ENCODE measurements at places on chromosomes 6 and 20. TPM values are rescaled to one million over a fixed set of nuclear protein-coding genes. Genes with fewer than 3 reads are reported as not detected.
A peak's percentile ranks its signal among the peaks of the same experiment; 100 is the strongest.

The LINC00237 gene
- total RNA-seq, result not detected

The CGAS gene
- 4.6 TPM for total RNA-seq

The SMLR1 gene
- total RNA-seq, result not detected

The IL17A gene
- not detected for total RNA-seq

The C6orf62 gene
- 114 TPM for total RNA-seq

The DEF6 gene
- 3.2 TPM for total RNA-seq

- DNase-seq, result no peak
These were observed 70.6 kb downstream of the HDDC2 start for GRCh38 chr6:125231133-125231532.

DNA sequence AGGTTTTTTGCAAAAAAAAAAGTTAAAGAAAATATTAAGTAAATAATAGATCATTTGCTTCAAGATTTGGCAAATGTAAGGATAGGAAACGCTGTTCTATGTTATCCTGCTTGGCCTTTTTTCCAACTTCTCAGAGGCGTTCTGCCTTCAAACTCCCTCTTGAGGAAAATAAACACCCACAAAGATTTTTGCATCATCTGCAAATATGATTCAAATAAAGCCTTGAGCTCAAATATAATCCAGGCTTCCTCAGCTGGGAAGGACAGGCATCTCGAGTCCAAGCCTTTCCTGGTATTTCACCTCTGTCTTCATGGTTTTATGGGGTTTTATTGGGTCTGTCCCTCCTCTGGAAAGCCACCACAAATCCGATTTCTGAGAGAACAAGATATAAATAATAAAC is 67.7 kb upstream of the PTPN1 start:
- DNase-seq, result no peak

DNA sequence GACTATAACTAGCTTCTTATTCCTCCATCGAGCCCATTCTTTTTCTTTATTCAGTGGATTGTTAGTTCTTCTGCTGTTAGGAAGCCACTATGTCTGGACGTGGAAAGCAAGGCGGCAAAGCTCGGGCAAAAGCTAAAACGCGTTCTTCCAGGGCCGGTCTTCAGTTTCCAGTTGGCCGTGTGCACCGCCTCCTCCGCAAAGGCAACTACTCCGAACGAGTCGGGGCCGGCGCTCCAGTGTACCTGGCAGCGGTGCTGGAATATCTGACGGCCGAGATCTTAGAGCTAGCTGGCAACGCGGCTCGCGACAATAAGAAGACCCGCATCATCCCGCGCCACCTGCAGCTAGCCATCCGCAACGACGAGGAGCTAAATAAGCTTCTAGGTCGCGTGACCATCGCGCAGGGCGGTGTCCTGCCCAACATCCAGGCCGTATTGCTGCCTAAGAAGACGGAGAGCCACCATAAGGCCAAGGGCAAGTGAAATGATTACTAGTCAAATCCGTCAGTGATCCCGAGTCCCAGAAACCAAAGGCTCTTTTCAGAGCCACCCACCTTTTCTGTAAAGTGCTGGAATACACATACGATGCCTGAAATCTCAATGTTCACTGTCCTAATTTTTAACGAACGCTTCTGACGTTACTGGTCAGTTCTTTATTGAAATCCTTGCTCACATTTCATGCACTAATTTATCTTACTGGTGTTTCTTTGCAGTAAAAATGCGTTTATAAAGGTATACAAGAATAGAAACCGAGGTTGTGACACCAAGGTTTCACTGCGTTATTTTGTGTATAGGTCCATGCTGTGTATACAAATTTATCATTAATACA is 129.9 kb downstream of the HFE start:
- peak; percentile 92 for DNase-seq

GRCh38 chr6:126145351-126145750 is 159.0 kb downstream of the TRMT11 start:
- no peak for DNase-seq

- DNase-seq, result no peak
These were observed 125.8 kb downstream of the MRPL14 start for GRCh38 chr6:44001318-44002066.

DNA sequence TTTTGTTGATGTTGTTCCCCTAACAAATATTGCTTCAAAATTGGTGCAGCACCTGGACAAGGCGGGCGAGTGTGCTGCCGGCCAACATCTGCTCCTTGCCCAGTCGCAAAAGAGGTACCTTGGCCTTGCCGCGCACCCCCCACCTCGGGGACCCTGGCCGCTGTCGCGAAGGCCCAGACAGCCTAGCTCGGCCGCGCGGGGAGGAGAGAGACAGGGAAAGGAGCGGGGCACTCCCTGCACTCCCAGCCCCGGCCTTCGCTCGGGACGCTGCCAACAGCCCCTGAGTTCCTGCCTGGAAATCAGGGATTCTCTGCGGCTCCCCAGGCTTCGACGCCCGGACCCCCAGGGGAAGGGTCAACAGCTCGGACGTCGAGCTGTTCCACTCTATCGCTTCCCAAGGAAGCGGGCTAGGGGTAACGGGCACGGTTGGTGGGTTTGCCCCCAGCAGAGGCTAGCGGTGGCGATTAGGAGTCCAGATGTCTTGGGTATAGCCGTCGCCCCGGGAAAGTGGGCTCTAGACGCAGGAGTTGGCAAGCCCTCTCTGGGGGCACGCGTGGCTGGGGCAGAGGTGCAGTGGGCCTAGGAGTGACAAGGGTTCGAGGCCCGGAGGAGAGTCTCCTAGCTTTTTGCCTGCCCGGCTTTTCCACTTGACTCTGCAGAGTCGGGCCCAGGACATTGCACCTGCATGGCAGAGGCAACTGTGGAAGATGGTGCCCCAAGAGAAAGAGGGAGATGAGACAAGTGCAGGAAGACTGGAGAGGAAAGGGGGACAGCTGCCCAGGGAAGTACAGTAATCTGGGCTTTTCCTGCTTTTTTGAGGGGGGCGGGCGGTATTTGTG is 8.2 kb downstream of the POU3F2 start:
- no peak for DNase-seq

GRCh38 chr6:30508890-30509736 is 19.8 kb downstream of the HLA-E start:
- peak; percentile 36 for DNase-seq

- no peak for DNase-seq
These were observed 65.2 kb upstream of the CCN2 start for GRCh38 chr6:132016396-132016795.

DNA sequence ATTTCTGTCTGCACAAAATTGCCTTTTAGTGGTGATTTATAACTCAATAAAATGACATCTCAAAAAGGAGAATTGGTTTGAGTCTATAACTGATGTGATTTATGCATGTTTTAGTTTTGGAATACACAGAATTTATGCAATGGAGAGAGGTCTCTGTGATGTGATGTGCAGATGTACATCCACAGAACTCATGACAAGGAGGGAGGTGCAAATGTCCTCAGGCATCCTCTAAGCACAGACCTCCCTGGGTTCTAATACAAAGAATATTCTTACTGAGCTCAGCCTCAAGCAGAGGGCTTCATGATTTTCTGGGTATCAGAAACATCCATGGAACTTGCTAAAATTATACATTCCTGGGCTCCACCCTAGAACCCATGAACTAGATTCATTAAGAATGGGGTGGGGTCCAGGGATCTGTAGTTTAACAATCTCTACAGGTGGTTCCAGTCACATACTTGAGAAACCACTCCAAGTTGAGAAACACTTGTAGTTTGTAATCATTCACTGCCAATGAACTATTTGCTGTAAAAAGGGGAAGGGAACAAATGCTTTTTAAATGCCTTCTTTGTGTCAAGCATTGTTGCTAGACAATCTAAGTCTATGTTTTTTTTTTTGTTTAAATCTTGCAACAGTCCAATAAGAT is 60.2 kb upstream of the NEDD9 start:
- no peak for DNase-seq

GRCh38 chr6:21457647-21458046 is 135.9 kb upstream of the SOX4 start:
- DNase-seq, result no peak

DNA sequence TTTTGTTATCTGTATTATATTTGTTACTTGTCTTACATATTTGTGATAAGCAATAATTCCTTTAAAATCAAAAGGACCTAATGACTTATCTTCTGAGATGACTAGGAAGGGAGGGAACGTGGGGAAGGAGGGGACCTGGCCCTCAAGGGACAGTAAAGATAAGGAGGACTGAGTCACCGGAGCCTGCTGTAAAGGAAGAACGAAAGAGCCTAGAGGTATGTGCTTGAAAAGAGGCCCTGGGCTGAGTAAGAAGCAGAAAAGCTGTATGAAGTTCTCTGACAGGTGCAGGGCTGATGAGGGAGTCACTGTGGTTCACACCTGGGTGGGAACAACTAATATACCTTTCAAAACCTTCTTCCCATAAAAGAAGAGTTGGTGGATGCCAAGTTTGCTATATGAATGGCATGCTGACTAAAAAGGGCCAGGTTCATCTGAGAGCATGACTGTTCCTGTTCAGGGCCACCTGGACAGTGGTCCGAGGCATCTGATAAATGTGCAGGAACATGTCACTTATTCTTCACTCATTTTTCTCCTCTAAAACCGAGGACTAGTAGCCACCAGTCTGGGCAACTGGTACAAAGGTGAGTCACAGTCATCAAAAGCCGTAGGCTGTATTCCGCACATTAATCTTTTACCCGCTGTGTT is 111.3 kb downstream of the TNFAIP3 start:
- DNase-seq, result no peak

DNA sequence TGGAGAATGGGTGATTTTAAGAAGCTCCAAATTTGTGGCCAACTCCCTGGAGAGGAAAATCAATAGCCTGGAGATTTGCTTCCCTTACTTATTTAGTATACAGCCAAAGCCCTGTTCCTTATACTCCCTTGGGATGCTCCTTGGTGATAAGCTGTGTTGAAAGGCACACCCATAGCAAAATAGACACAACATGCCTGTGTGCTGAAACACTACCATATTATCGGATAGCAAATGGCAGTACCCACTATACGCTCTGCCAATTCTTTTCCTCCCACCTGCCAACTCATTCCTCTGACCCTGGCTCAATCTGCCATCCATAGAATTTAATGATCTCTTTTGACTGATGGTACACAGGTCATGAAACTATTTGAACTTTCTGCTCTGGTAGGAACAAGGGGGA is 98.2 kb downstream of the CLIC5 start:
- DNase-seq, result no peak

GRCh38 chr6:139693735-139694134 is 319.3 kb upstream of the CITED2 start:
- DNase-seq, result no peak

DNA sequence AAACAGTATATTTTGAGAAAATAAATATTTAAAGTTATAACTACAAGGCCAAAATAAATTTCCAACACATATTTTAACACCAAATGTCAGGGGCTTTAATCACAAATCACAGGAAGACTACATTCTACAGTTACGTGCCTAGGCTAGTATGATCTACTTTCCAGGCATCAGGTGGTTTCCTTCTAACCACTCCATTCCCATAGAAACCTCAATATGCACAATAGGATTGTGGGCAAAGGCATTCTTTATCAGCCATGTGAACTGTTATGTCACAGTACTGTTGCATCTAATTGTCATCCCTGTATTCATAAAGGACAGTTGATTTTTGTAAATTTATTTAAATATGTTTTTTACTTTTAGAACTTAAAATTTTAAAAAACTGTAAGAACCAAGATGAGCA is 32.4 kb downstream of the ATG5 start:
- DNase-seq, result no peak

- DNase-seq, result no peak
These were observed 221.2 kb downstream of the FNDC1 start for GRCh38 chr6:159390381-159390780.

DNA sequence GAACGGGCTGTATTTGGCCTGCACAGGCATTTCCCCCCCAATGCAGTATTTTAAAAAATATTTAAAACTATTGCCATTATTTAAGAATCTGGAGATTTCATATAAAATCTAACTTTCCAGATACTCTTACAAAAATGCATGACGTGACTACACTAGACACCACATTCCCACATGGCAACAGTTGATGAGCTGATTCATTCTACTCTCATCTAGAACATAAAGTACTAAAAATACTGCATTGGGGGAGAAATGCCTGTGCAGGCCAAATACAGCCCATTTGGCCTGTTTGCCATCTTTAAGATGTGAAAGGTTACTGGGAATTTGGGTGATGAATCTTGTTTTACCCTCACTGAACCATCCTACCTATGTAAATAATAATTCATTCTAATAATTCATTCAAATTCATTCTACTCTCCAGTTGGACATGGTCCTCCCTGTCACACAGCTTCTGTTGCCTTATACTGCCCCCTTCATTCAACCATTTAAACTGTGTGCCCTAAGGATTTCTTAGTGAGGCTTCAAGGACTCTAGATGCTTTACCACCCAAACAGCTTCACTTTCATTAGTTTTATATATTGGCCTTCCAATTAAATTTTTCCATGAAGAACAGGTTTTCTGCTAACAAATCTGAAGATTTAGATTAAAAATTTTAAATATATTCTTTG is 6.9 kb upstream of the ZSCAN16 start:
- no peak for DNase-seq

- no peak for DNase-seq
These were observed 58.9 kb downstream of the RREB1 start for GRCh38 chr6:7166410-7167293.

Measured in HFFc6 (cell line).